Stimulated activated CD4-positive, alpha-beta T cell treated with anti-CD3 and anti-CD28 coated beads, TNF-alpha, amount 100 ng/mL, for 1 hour (primary cell): ENCODE measurements at places on chromosomes 2 and 18.

DNA sequence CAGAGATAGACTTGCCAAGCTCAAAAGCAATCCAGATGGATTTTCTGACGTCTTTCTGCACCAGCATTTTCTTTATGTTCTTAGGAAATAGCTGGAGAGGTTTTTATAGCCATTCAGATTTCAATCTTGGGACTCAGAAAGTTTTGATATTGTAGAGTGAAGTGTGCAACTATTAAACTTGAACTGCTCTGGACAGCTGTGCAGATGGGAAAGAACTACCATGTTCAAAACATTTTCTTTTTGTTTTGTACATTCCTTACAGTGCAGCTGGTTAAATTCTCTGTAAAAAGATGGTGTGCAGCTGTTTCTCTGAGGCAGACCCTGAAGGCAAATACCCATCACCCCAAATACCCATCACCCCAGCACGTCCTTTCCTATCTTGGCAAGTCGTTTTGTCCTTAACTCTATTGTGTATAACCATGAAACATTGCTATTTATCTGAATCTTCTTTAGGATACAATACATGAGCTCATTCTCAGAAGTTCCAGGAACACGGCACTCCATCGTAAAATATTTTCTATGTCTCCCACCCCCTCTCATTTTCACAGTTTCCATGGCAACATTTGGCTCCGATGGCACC, 38.8 kb downstream of the AQP4 start:
- DNase-seq, result no peak

DNA sequence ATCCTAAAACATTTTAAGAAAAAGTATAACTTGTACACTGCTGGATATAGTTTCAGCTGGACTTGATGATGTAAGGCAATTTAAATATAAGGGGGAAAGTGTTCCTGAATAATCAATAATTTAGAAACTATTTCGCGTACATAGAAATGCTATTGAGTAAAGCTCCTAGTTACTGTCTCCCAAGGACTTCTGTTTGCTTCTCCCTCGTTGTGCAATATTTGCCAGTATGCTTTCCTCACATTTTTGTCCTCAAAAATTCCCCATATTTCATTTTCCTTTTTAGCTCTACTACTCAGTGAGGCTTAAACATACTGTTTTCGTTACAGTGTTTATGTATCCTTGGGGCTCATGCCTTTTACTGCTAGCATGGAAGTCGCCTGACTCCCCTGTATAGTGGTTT, 36.9 kb downstream of the ATP9B start:
- DNase-seq, result no peak

DNA sequence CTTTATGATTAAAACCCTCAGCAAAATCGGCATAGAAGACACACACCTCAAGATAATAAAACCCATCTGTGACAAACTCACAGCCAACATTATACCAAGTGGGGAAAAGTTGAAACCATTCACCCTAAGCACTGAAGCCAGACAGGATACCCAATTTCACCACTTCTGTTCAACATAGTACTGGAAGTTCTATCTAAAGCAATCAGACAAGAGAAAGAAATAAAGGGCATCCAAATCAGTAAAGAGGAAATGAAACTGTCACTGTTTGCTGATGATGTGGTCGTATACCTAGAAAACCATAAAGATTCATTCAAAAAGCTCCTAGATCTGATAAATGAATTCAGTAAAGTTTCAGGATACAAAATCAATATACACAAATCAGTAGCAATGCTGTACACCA, 16.4 kb upstream of the RPRD1A start:
- DNase-seq, result no peak

GRCh38 chr2:189866296-189866695, 82.0 kb downstream of the PMS1 start:
- DNase-seq, result no peak

GRCh38 chr2:160405077-160405867, 88.3 kb downstream of the RBMS1 start:
- DNase-seq, result no peak

DNA sequence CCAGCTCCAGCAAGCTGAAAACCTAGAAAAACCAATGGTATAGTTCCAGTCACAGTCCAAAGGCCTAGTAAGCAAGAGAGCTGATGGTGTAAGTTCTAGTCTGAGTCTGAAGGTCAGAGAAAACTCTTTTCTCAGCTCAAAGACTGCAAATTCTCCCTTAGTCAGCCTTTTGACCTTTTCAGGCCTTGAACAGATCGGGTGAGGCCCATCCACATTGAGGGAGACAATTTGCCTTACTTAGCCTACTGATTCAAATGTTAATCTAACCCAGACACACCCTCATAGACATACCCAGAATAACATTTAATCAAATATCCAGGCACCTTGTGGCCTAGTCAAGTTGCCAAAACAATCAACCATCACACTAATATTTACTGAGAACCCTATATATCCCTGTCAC, 110.8 kb upstream of the KCNJ3 start:
- no peak for DNase-seq

DNA sequence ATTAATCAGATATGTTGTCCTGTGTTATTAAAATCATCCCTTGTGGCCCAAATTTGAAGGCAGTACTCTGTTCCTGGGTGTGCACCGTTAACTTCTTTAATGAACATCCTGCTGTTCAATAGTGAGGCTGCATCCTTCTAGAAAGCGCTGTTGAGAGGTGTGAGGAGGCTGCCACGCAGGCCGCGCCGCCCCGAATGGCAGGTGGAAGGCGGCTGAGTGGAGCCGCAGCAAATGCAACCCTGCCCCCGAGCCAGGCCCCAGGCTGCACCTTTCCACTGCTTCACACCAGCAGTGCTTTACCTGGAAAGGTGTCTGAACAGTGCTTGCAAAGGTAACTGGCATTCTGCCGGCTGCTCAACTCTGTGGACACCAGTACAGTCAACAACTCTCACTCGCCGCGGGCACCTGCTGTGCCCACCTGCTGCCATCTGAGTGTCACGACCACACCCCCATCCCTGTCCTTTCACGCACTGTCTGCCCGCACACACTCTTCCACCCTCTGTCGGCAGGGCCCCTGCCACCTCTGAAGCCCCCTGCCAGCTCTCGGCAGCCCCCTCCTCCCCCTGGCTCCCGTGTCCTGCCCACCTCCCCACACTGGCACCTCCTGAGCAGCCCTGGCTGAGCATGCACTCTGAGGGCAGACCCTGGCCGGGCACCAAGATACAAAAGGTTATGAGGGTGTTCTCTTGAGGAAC, 70.9 kb downstream of the ODC1 start:
- DNase-seq, result no peak

DNA sequence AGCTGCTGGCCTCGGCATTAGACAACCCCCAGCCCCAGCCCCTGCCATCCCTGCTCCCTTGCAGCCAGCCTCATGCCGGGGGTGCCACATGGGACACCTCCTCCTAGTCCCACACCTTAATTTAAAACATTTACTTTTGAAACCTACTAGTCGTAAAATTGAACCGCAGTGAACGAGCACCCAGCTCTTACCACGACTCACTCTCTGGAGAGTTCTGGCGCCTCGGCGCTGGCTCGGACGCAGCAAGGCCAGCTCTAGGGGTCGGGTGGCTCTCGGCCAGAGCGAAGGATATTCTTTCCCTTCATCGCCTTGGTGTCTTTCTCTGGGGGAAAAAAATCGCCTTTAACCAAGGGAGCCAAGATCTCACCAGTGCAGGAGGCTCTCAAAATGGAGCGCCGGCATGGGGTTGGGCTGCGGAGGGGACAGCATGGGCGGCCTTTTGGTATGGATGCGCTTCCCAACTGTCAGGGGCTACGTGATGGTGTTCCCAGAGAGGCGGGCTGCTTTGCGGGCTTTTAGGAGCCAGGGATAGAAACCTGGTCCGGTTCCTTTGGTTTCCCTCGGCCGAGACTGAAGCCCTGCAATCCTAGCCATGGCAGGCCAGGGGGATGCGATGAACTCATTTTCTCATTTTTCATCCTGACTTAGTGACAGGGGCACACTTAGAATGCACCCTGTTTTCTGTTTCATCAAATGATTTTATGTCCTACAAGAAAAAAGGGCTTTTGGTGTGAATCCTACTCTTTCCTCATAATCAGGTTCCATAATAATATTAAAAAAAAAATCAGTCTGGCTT, 2.0 kb downstream of the HPCAL1 start:
- DNase-seq, result no peak

DNA sequence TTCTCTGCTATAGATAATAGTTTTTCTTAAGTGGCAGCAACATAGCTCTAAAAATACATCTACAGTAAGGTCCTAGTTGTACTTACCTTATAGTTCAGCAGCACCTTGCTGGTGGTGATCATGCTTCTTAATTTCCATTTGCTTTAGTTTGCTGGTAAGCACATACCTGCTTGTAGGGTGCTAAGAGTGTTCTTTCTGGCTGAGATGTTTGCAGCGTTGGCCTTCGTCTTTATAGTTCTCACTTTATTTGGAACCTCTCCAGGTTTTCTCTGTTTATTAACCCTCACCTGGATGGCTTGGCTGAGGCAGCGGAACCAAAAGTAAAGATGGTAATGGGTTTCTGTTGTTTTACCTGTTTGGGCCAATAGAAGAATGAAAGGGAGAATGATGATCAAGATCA, 123.6 kb upstream of the EFEMP1 start:
- no peak for DNase-seq

GRCh38 chr2:224174990-224175389, 135.9 kb upstream of the SERPINE2 start:
- no peak for DNase-seq

- DNase-seq, result no peak
These were observed 202.0 kb upstream of the SLC14A2 start for GRCh38 chr18:45413180-45413836.

GRCh38 chr2:196259507-196260481, 88.4 kb upstream of the STK17B start:
- DNase-seq, result no peak

- DNase-seq, result no peak
These were observed 149.9 kb downstream of the CYRIA start for GRCh38 chr2:16515696-16516095.

GRCh38 chr2:138090330-138090729, 126.1 kb downstream of the HNMT start:
- DNase-seq, result no peak

- DNase-seq, result peak; percentile 6
These were observed 109.0 kb upstream of the BZW1 start for GRCh38 chr2:200702646-200703118.

- DNase-seq, result no peak
These were observed 36.0 kb downstream of the RMC1 start for GRCh38 chr18:23539296-23539695.

GRCh38 chr2:170812710-170813600, 3.7 kb upstream of the GAD1 start:
- DNase-seq, result no peak

- DNase-seq, result no peak
These were observed 49.8 kb upstream of the CABYR start for GRCh38 chr18:24089076-24089475.

DNA sequence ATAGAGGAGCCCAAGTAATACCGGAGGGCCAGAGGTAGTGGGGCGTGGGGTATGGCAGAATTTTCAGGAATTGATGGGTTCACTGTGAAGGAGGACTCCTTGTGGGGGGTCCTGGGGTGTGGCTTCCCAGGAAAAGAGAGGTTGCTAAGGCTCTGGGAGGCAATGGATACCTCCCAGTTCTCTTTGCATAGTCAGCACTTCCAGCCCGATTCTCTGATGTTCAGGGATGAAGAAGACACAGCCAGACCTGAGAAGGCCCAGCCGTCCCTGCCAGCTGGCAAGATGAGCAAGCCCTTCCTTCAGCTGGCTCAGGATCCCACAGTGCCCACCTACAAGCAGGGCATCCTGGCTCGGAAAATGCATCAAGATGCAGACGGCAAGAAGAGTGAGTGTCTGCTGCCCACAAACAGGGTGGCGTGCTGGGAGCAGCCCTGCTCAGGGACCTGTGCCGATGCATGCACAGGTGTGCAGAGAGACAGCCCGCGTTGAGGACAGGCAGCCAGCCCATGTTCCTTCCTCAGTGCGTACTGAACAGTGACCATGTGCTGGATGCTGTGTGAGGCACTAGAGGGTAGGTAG, 22.2 kb downstream of the PSD4 start:
- DNase-seq, result no peak

DNA sequence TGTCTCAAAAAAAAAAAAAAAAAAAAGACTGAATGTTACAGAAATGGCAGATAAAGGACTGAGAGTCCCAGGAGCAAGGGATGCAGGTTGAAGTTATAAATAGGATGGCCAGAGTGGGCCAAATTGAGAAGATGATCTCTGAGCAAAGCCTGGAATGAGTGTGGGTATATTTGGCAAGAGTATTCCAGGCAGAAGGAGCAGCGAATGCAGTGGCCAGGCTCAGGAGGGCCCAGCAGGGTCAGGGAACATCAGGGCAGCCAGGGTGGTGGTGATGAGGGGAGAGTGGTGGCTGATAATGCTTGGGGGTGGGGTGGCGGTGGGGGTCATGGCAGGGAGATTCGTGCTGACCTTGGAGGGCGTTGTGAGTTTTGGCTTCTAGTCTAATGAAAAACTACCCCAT, 141.3 kb upstream of the AGAP1 start:
- no peak for DNase-seq

DNA sequence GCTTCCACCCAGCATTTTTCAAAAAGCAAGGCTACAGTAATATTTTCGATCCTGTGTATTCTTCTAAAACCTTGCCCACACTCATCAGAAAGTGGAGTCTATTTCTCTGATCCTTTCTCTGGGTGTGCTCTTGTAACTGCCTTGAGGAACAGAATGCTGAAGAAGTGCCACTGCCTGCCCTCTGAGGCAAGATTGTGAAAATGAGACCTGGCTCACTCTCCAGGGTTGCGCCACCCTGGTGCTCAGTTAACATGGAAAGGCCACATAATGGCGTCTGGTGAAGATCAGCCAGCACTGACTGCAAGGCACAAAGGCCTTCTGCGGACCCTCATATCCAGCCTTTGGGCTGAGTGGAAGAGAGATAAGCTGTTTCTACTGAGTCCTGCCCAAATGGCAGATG, 11.2 kb upstream of the SH3RF3 start:
- no peak for DNase-seq

DNA sequence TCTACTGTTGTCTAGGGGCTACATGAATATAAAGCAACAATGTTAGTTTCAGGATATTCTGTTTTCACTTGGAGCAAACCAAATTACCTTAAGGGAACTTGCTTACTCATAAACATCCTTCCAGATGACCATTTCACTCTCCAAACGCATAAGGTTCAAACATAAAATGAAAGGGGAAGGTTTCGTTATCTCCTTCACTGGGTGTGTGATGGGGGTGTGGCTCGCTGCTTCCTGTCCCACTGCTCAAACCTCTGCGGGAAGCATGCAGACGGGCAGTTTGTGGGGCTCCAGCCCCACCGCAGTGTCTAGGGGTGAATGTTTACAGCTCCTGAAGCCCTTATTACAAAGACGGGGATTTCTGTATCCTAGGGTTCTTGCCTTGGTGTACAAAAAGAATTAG, 1310.9 kb upstream of the TMEFF2 start:
- DNase-seq, result no peak

DNA sequence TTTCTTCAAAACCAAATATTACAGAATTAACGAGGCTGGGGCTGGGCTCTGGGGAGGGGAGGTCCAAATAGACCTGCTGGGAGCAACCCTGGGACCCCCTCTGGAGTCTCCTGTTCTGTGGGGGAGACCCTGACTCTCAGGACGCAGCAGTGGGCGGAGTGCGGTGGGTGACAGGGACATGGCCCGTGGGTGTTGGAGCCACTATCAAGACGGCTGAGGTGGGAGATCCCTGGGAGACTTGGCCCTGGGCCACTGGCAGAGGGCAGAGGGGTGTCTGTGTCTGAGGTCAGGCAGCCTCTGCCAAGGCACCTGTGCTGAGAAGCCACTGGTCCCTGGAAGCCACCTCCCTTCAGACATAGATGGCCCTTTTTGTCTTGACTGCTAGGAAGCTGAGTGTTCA, 79.5 kb upstream of the CTDP1 start:
- DNase-seq, result no peak
